ENCODE measurements at places on chromosomes 1 and 21.

- no peak for DNase-seq
Measured at GRCh38 chr1:159081626-159082025, 5.1 kb upstream of the AIM2 start.

DNA sequence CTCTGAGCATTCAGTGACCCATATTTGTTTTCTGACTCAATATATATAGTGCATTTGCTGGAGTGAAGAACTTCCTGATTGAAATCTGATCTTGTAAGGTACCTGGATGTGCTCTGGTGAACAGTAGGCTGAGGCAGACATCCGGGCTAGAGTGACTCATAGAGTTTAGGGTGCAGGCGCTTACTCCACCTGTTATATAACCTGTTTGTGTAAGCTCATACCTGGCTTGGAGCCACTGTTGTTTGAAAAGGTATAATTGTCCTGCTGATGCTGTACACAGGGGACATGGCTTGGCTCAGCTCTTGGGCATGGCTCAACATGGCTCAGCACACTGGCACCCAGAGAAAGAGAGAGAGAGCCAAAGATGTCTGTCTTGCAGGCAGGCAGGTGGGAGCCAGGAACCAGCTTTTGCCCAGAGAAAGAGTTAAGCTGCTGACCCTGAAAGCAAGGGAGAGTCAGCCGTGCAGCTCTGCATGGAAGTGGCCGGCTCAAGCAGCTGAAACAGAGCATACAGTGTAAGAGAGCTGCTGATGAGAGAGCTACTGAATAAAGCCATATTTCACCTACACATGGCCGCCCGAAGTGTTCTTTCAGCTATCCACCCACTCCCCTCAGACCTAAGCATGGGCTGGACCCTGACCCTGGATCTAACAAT, 43.2 kb downstream of the GJA5 start:
- no peak for DNase-seq

GRCh38 chr1:237316352-237316751, 274.4 kb downstream of the RYR2 start:
- no peak for DNase-seq

- DNase-seq: no peak
Measured at GRCh38 chr21:14736672-14737071, 190.6 kb upstream of the SAMSN1 start.

GRCh38 chr1:214850432-214851050, 232.0 kb upstream of the KCNK2 start:
- no peak for DNase-seq

- DNase-seq: no peak
Measured at GRCh38 chr1:207088701-207089626, at the start of gene C4BPB. C4BPB (plus strand) TSS chr1:207088860; CDS start chr1:207089532, 672 bp downstream.

DNA sequence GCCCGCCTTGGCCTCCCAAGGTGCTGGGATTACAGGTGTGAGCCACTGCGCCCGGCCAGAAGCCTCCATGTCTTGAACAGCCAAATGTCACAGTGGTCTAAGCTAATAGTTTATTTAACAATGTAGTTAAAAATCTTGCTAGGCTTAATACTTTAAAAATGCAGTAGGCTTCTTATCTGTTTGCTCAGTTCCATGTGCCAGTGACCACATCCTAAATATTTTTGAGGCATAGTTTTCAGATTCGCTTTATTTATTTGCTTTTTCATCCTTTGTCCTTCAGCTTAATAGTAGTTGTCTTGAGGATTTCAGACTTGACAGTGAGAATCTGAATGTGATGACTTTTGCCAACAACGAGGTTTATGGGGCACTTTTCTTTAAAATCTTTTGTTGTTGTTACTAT, 59.9 kb upstream of the PRRX1 start:
- DNase-seq: no peak

DNA sequence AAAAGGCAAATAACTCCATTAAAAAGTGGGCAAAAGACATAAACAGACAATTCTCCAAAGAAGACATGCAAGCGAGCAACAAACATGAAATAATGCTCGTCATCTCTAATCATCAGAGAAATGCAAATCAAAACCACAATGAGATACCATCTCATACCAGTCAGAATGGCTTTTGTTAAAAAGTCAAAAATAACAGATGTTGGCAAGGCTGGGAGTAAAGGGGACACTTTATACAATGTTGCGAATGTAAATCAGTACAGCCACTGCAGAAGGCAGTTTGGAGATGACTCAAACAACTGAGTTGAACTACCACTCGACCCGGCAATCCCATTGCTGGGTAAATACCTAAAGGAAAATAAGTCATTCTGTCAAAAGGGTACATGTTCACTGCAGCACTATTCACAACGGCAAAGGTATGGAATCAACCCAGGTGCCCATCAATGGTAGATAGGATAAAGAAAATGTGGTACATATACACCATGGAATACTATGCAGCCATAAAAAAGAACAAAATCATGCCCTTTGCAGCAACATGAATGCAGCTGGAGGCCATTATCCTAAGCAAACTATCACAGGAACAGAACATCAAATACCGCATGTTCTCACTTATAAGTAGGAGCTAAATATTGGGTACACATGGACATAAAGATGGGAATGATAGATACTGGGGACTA, 25.9 kb downstream of the TSPAN2 start:
- DNase-seq: no peak

- no peak for DNase-seq
Measured at GRCh38 chr21:37912616-37913015, 3.6 kb downstream of the KCNJ6 start.

- no peak for DNase-seq
Measured at GRCh38 chr1:15965228-15965767, 10.6 kb downstream of the ZBTB17 start.

GRCh38 chr21:36209626-36210171, 53.1 kb downstream of the DOP1B start:
- no peak for DNase-seq

DNA sequence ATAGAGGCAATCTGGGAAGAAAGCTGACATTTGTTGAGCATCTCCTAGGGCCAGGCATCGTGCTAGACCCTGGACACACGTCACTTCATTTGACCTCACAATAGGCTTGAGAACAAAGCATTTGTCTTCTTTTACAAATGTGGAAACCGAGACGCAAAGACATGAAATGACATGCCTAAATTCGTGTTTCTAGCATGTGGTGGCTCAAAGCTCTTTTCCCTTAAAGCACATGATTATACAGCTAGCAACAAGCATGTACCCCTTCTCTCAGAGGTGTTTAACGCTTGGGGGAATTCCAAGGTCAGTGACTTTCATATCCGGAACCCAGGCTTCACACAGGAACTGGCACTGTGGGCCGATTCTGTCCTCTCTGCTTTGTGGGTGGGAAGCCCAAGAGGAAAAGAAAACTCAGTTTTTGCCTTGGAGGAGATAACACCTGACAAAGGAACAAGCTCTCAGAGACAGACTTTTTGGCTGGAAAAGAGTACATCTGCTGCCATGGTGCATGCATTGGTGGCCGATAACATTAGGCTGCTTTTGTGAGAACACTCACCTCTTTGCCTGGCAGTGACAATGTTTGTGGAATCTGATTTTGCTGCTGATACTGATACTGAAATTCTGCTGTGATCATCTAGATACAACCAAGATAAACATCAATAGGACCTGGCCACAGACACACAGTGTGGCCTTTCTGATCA, 15.4 kb upstream of the CD2 start:
- no peak for DNase-seq

- DNase-seq: no peak
Measured at GRCh38 chr1:112713466-112714312, 1.4 kb downstream of the PPM1J start.

DNA sequence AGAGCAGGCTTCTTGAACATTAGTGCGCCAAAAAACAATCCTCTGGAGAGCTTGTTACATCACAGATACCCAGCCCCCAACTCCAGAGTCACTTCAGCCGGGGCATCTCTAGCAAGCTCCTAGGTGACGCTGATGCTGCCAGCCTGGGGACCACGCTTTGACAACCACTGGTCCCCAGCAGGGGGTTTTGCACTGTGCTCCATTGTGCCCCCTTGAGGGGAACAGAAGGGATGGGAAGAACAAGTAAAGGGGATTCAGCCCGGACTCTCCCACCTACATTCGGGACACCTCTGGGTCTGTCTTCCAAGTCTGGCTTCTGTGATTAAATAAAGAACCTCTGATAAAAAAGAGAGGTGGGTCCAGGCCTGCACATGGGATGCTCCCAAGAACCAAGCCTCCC, 60.4 kb downstream of the ATP5PO start:
- DNase-seq: no peak

- no peak for DNase-seq
Measured at GRCh38 chr1:206573319-206573718, 38.9 kb downstream of the EIF2D start.

DNA sequence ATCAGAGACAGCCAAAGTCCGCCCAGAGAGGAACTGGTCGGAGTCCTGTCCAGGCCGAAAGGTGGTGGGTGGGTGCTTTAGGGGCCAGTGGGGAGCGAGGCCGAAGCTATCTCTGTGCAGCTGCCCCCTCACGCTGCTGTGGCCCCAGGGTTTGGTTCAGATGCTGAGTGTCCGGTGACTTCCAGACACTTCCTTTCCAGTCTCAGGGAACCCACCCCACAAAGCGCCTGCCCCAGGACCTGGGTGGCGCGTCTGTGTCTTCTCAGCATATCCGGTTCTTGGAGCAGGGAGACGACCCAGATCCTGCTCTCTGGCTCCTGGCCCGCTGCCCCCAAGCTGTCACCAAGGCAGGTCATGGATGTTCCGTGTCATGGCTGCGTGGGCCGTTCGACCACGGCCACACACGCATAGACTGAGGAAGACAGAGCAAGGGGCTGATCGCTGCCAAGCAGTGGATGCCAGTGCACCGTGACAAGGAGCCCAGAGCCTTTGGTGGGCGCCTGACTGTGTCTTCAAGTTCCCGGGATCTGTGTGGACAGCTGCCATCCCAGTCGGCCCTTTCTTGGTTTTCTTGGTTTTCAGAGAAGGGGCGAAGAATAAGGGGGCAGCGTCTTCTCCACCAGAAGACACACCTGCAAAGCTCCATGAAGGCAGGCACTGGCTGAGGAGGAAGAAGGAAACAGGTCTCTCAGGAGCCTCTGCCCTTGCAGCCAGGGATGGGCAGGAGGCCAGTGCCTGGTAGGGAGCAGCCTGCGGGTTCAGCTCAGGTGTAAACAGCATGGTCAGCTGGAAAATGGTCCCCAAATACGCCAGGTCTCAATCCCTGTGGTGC, 22.9 kb upstream of the COL18A1 start:
- DNase-seq: no peak

- DNase-seq: no peak
Measured at GRCh38 chr21:25330266-25330665, 277.0 kb downstream of the MRPL39 start.

DNA sequence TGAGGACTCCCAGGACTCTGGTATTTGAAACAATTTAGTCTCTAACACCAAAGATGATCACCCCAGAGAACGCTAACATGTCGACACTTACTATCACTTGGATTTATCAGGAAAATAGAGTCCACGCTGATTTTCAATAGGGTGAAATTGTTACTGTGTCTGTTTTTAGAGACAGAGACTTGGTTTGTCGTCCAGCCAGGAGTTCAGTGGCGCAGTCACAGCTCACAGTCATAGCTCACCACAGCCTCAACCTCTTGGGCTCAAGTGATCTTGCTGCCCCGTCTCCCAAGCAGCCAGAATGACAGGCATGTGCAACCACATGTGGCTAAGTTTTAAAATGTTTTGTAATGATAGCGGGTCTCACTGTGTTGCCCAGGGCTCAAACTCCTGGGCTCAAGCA, 5.3 kb downstream of the SSU72 start:
- DNase-seq: no peak

DNA sequence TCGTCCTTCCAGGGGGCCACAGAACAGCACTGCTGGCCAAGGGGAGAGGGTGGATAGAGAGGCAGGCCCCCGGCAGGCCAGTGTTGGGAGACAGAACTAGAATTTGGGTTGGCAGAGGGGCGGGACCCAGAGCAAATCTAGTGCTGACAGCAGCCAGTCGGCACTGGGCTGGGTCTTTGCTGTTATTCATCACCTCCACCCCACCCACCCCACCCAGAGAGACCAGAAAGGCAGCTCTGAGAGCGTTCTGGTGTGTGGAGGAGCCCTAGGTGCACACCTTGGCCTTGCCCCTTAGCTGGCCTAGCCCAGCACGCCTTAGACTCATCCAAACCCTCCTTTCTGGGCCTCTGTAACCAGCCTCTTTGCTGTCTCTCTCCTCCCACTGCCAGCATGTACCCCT, 6.4 kb upstream of the PKP1 start:
- no peak for DNase-seq

DNA sequence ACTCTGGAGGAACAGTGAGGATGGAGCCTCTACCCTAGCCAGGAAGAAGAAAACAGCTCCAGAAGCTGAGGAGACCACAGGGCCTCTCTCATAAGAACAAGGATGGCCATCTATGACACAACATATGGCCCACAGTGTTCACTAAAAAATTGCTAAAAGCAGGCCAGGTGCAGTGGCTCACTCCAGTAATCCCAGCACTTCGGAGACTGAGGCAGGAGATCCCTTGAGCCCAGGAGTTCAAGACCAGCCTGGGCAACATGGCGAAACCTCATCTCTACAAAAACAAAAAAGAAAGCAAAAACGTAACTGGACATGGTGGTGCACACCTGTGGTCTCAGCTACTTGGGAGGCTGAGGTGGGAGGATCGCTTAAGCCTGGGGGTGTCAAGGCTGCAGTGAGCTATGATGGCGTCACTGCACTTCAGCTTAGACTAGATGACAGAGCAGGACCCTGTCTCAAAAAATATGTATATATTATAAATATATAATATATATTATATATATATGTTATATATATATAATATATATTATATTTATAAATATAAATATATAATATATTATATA, 103.1 kb downstream of the TOMM20 start:
- DNase-seq: no peak
